ENCODE measurements at places on chromosomes 7 and 10.

- DNase-seq: no peak
Observed at GRCh38 chr10:111648046-111648445, 535.5 kb downstream of the GPAM start.

GRCh38 chr10:47452495-47453140 lies 31.3 kb downstream of the ANXA8 start:
- DNase-seq: no peak

DNA sequence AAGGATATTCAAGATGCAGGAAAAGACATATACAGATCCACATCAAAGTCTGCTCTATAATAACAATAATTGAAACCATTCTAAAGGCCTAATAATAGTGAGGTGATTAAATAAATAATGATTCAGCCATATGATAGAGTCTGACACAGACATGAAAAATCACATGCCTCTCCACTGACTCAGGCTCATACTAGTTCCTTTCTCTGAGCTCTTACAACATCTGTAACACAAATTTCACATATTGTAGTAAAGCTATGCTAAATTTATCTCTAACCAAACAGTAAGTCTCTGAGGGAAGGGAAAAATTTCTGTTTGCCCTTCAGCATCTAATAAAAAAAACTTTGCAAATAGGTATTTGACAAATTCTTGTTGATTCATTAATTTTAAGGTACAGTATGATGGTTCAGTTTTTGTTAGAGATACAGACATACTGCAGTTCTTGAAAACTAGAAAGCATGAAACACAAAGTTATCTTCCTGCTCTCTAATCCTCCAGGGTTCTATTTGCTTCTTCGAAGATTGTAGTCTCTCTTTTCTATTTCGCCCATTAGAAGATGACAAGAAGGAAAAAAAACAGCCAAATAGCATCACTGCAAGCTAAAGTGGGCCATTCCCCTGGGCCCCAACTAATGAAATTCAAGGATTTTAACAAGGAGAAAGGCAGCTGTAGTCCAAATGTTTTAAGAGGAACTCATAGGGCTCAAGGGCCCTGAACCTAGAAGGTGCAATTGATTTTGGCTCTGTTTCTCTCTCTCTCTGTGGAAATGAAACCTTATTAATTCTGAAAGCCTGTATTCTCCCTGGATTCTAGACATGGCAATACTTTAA lies 53.9 kb downstream of the CUBN start:
- DNase-seq: peak; percentile 21

DNA sequence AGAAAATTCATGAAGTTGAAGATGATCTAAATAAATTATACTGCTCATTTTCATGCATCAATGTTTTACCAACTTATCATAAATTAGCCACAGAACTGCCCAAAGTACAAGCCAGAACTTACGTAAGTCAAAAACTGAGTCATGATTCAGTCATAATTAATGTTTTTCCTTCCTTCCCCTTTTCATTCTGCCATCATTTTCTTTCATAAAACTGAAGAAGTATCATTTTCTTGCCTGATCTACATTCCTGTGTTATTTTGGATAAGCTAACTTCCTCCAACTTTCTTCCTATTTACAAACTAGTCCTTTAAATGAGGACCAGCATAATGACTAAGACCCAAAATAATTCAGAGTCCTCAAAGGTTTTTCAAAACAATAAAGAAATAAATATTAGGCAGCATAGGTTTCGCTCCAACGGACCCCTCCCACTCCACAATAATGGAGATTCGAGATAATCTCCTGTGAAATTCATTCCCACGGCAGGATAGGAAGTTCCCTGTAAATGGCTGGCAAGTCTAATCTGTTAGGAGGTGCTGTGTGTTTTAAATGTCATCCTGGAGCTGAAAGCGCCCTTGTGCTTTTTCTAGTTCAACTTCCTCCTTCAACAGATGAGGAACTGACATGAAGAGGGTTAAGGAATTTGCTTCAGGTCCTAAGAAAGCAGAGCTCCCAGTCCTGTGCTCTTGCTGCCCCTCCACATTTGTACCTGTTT lies 218.9 kb downstream of the DOCK4 start:
- no peak for DNase-seq

- DNase-seq: no peak
Observed at GRCh38 chr10:110190170-110190569, 17.2 kb upstream of the MXI1 start.

- no peak for DNase-seq
Observed at GRCh38 chr10:87503401-87503800, 1.3 kb upstream of the MINPP1 start.

- peak; percentile 43 for DNase-seq
Observed at GRCh38 chr7:130943981-130944380, 210.0 kb upstream of the KLF14 start.

- DNase-seq: no peak
Observed at GRCh38 chr10:373015-373414, 237.8 kb downstream of the ZMYND11 start.

- peak; percentile 50 for DNase-seq
Observed at GRCh38 chr7:123864436-123864835, 19.5 kb downstream of the HYAL4 start.

- no peak for DNase-seq
Observed at GRCh38 chr7:74226633-74227032, 16.8 kb downstream of the LAT2 start.

- DNase-seq: no peak
Observed at GRCh38 chr10:90959826-90960225, 38.9 kb upstream of the ANKRD1 start.

DNA sequence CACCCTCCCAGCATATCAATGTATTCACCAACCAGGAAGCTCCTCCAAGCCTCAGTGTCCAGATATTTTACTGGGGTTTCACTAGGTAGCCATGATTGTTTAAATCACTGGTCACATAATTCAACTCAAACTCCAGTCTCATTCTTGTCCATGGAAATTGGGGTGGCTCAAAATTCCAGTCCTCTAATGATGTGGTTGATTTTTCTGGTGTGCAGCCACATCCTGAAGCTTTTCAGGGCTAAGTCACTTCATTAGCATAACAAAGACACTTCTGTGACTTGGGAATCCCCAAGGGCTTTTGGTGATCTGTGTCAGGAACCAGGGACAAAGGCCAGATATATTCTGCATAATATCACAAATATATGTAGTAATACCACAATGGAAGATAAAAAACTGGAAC lies 786.9 kb upstream of the IGFBP3 start:
- DNase-seq: no peak

- no peak for DNase-seq
Observed at GRCh38 chr10:82953909-82954308, 1078.9 kb downstream of the NRG3 start.

DNA sequence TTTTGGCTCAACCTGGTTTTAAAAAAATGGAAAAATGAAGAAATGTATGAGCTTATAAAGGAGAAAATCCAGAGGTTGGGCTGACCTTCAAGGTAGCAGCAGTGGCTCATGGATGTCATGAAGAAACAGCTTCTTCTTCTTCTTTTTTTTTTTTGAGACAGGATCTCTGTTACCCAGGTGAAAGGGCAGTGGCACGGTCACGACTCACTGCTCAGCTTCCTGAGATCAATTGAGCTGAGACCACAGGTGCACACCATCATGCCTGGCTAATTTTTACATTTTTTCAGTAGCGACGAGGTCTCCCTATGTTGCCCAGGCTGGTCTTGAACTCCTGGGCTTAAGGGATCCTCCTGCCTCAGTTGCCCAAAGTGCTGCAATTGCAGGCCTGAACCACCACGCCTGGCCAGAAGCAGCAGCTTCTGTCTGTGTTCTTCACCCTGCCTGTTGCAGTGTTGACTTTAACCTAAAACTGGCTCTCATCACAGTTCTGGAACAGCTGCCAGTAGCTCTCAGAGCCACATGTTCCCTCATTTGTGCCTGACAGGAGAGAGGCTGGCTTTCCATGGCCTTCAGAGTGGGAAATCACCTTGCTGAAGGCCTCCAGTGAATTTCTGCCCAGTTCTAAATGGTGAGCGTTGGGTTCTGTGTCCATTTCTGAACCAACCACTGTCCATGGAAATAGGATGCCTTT lies 117.7 kb downstream of the PFKFB3 start:
- no peak for DNase-seq

- no peak for DNase-seq
Observed at GRCh38 chr10:32990811-32991210, 32.8 kb upstream of the ITGB1 start.

DNA sequence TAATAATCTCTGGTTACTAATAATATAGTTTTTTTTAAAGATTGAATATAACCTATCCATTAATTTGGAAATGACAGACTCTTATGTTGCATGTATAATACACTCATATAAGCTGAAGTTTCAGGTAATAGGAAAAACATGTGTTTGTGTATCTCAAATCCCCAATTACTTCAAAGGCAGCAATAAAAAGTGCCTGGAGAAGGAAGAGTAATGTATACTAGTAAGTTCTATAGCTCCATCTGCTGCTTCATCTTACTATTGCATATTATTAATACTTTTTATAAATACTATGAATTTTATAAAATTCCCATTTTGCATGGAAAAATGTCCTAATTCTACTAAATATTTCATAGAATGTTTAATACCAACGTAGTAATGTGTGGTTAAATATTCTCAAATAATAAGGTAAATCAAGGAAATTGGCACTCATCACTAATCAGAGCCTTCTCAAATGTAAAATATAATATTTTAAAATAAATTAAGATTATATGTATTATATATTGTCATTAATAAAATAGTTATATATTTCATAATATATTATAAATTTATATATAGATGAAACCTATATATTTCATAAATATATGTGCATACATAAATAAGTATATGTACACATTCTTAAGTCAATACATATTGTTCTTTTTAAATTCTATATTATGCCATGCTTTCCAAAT lies 311.9 kb downstream of the HGF start:
- DNase-seq: peak; percentile 66

GRCh38 chr10:78787125-78787524 lies 281.6 kb upstream of the ZMIZ1 start:
- no peak for DNase-seq

All from HT-29 (cell line).